ENCODE measurements at places on chromosomes 3 and 15. TPM values are rescaled to one million over a fixed set of nuclear protein-coding genes. Genes with fewer than 3 reads are reported as not detected.

Gene NR1I2
- not detected for total RNA-seq

DNA sequence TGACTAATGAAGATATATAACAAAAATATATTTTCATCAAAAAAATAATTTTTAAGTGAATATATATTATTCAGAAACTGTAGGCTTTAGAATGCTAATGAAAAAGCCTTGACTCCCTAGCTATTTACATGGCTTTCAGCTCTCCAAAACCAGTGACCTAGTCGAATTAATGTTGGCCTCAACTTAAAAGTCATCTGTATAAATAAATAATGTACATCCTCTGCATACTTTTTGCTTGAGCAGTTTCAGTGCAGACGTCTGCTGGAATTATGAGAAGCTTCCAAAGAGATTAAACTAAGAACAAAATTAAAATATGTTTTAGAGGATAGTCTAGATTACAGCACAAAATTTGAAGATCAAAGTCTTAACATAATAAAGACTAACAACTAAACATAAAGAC is 520.4 kb upstream of the ALCAM start:
- DNase-seq: no peak

Gene CACNA2D3
- total RNA-seq: not detected

- DNase-seq: no peak
Measured at GRCh38 chr15:98155356-98155755, 194.9 kb downstream of the ARRDC4 start.

GRCh38 chr15:52255008-52255407 is 40.6 kb downstream of the MYO5C start:
- no peak for DNase-seq

- no peak for DNase-seq
Measured at GRCh38 chr15:45162771-45163507, 24.8 kb downstream of the SHF start.

Gene STAC
- total RNA-seq: not detected

GRCh38 chr15:45637141-45637540 is 2.3 kb downstream of the SQOR start:
- no peak for DNase-seq

DNA sequence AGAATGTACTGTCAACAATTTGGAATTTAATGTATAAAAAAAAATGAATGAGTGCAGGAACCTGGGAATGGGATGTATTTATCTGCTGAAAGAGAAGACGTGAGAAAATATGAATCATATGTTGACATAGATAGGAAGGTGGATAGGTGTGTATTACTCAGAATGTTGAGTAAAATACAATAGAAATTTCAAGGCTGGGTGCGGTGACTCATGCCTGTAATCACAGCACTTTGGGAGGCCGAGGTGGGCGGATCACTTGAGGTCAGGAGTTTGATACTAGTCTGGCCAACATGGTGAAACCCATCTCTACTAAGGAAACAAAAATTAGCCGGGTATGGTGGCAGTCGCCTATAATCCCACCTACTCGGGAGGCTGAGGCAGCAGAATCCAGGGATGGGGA is 202.8 kb downstream of the CADM2 start:
- no peak for DNase-seq

DNA sequence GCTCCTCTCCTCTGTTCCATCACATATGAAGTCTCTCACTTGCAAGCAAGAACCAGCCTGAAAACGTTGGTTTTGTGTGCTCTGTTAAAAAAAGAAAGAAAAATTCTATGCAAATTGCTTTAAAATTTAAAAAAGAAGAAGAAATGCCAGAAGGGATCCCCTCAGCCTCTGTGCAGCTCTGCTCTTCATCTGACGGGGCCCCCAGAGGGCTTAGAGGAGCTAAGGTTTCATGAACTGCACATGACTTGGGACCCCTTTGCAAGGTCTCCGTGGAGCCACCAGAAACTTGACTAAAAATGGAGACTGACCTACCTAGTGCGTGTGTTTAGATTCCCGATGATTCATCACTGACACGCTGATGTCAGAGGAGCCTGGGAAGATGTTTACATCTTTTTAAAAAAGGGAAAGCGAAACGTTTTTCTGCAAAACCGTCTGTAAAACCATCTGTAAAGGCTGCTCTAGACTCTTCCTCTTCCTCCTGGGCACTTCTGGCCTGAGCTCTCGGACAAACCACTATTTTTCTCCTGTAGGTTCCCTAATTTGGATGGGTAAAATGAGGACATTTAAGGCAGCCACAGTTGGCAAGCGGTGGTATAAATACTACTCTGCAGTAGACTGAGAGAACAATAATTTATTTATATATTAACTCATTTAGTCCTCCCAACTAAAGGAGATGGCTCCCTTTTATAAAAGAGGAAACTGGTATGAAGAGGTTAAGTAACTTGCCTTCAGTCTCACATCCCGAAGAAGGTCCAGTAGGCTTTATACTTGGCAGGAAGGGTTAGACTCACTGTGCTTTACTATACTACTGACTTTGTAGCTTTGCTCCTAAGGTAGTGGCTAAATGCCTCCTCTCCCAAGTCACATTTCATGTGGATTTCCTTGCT is 67.2 kb upstream of the POLG start:
- no peak for DNase-seq

DNA sequence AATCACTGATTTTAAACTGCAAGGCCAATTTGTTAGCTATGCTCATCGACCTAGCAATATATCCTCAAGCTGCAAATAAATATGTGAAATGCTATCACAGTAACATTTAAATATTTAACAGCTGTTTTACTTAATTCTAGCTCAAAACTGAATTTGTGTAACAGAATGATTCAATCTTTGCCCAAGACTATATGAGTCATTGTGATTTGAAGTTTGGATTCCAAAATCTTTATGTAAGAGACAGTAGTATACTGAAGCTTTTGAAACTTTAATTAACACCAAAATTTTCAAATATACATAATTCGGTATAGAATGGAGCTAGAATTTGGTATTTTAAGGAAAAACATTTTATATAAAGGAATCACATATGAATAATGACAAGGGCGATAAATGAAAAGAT is 603.0 kb upstream of the ROBO2 start:
- no peak for DNase-seq

- no peak for DNase-seq
Measured at GRCh38 chr15:44568338-44568737, 31.4 kb downstream of the EIF3J start.

Gene SV2B
- total RNA-seq: not detected

Gene SCN5A
- 0.21 TPM for total RNA-seq

Gene ADAMTSL3
- total RNA-seq: 0.49 TPM

DNA sequence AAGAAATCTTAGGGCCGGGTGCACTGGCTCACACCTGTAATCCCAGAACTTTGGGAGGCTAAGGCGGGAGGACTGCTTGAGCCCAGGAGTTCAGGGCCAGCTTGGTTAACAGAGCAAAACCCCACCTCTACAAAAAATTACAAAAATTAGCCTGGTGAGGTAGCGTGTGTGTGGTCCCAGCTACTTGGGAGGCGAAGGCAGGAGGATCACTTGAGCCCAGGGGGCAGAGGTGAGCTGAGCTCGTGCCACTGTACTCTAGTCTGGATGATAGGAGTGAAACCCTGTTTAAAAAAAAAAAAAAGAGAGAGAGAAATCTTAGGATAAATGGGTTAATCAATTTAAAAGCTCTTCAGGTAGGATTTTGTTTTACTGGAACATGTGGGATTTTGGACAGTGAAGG is 31.2 kb upstream of the DUT start:
- no peak for DNase-seq

Gene ST6GAL1
- total RNA-seq: 33.9 TPM
